Non-pigmented ciliary epithelial cell (primary cell): ENCODE measurements at places on chromosomes 5 and 9.
A peak's percentile ranks its signal among the peaks of the same experiment; 100 is the strongest.

GRCh38 chr5:68339921-68340321 lies 124.4 kb downstream of the PIK3R1 start:
- no peak for DNase-seq

GRCh38 chr5:79811081-79811480 lies 121.4 kb downstream of the CMYA5 start:
- no peak for DNase-seq

GRCh38 chr5:180683220-180683922 lies 34.0 kb upstream of the FLT4 start:
- no peak for DNase-seq

GRCh38 chr5:9523090-9523823 lies 22.6 kb downstream of the SEMA5A start:
- no peak for DNase-seq

DNA sequence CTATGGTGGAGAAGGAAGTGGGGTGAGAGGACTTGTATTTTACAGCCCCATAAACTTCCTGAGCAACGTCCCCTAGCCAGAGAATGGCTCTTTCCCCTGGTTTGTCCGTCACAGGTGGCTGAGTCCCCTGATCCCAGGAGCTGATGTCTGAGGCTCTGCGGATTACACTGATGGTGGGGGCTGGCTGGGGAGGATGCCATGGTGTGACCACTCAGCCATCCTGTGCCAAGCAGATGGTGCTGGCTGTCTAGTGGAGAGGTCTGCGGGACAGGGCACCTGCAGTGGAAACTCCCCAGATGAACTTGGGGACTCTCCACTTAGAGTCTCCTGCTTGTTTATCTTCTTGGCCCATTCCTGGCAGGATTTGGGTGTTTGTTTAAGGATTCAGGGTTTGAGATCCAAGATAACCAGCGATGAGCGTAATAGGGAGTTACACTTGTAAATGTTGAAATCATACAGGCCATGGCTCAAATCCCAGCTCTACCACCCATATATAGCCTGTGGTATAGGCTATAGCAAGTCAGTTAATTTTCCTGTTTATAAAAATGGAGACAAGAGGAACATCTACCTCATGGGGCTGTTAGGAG lies 4.7 kb upstream of the PTGS1 start:
- DNase-seq = no peak

DNA sequence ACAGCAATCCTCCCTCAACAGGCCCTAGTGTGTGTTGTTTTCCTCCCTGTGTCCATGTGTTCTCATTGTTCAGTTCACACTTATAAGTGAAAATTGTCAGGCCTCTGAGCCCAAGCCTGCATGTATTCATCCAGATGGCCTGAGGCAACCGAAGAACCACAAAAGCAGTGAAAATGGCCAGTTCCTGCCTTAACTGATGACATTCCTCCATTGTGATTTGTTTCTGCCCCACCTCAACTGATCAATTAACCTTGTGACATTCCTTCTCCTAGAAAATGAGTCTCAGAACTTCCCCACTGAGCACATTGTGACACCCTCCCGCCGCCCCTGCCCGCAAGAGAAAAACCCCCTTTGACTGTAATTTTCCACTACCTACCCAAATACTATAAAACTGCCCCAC lies 17.4 kb upstream of the TRPC7 start:
- no peak for DNase-seq

- peak; percentile 31 for DNase-seq
Observed at GRCh38 chr5:102910240-102911226, 155.4 kb downstream of the PAM start.

- no peak for DNase-seq
Observed at GRCh38 chr9:20664501-20664900, 19.6 kb upstream of the FOCAD start.

DNA sequence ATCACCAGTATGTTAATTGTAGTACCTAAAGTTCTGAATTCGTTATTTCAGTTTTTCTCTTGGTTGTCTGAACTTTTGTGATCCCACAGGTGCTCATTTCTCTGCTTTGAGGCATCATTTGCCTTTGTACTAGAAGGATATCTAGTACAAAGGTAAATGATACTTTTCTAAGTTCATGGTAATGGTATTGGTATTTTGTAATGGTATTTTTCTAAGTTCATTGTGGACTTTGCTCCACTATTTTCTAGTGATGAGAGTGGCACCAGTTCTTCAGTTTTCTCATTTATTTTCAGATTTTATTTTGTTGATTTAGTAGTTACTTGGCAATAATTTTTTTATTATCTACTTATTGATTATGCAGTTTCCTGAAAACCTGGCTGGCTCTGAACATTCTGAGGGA lies 42.0 kb downstream of the RAB24 start:
- no peak for DNase-seq

GRCh38 chr5:170636801-170637477 lies 133.1 kb downstream of the KCNIP1 start:
- no peak for DNase-seq

DNA sequence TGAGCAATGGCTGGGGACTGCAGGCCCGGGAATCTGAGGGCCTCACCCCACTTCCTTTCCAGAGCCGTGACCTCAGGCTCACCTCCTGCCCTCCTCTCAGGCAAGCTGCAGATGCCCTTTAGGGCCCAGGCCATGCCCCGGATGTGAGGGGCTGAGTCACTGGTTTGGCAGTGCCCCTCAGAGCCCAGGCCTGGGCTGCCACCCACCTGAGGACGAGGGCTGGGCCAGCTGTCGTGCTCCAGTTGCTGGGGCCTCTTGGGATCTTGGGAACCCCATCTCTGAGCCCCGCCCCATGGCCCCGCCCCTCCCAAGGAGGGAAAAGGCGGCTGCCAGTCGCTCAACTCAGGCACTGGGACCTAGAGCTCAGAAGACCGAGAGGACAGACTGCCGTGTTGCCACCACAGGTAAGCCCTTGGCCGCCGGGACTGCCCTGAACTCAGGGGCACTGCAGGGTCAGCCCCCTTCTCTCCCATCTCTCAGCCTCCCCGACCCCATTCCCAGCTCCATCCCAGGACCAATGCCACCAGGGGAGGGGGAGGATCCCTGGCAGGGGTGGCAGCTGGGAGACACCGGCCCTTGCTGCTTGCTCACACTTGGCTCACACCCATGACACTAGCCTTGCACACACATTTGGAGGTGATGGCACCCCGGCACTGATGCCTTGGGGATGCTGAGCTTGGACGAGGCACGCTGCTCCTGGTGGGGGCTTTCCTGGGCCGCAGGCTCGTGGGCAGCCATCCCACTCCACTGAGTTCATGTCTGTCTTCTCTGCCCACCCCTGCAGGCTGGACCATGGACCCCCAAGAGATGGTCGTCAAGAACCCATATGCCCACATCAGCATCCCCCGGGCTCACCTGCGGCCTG lies at the start of gene CYSRT1:
Gene CYSRT1, plus strand, starts transcription at position 345 of the 865 bp plus-strand sequence. Its CDS starts 448 bp downstream, at position 793.
- no peak for DNase-seq

GRCh38 chr5:61471352-61471751 lies 139.3 kb downstream of the ZSWIM6 start:
- no peak for DNase-seq

GRCh38 chr9:16869882-16870595 lies 431 bp downstream of the BNC2 start:
- DNase-seq = no peak

DNA sequence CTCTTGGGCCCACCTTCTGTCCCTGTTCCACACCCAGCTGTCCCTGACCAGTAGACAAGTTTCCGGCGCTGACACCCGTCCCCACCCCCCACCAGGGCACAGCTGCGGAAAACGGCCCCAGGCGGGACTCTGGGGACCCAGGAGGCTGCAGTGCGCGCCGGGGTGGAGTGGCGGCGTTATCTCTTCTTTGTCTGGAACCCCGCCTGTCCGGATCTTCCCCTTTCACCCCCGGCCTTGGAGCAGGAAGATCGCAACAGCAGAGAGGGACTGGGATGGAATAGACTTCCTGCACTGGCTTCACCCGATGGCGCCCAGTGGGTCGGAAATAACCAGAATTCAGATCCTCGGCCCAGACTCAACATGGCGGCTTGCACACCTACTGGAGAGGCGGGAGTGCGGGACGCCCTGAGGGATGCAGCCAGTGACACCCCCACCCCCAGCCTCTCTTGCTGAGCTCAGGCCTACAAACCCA lies 4.7 kb downstream of the PAX5 start:
- no peak for DNase-seq

DNA sequence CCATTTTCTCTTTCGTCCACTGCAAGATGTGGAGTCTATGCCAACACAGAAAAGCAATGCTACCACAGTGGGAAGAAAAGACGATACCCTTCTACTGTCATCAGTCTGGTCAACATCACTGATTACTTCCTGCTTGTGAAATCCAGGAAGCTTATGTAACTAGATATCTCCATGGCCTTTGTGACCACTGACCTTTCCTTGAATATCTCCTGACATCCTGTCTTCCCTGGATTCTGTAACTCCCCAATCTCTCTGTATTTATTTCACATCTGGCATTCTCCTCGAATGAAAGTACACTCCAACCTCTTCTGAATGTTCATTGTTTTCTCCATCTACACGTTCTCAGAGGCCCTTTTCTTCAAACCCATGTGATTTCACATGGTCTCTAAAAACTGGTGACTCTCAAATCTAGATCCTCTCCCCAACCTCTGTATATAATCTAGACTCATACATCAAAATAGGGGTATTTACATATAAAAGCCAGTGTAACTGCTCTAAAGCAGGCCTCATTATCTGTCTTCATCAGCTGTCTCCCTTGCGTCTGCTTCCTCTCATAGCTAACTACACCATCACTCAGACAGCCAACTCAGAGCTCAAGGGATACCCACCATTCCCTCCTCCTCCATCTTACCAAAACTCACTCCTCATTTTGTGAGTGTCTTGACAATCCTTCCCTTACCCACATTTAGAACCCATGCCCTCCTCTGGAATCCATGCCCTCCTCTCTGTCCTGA lies 156.8 kb downstream of the SEMA5A start:
- no peak for DNase-seq

DNA sequence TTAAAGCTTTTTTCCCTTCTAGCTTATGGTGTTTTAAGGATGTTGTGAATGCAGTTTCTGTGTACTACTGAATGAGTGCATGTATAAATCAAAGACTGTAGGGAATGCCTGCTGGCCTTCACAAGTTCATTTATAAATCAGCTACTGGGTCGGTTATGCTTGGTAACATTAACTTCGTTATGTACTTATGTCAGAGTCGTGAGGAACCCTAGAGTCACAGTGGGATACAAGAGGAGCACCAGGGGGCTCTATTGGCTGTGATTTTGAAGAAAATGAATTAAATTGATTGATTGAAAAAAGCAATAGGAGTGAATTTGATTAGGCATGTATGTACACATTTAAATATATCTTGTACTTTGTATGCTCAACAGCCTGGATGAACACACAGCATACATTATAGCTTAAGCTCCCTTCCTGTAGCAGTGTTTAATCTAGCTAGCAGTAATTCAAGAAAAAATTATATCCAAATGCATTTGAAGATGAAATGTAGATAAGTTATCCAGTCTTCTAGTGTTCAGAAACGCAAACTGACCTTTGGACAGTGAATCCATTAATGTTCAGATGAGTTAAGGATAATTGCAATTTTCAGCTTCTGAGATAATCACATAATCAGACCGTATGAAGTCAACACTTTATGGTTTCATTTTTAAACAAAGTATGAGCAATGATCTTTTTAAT lies 204.2 kb downstream of the KDM4C start:
- no peak for DNase-seq

GRCh38 chr9:14212077-14212476 lies 101.9 kb downstream of the NFIB start:
- DNase-seq = no peak

- DNase-seq = no peak
Observed at GRCh38 chr9:78437806-78438205, 140.9 kb downstream of the PSAT1 start.

- DNase-seq = no peak
Observed at GRCh38 chr5:143074414-143074996, 304.3 kb downstream of the ARHGAP26 start.

GRCh38 chr5:112861638-112861985 lies 525 bp downstream of the SRP19 start:
- no peak for DNase-seq

- no peak for DNase-seq
Observed at GRCh38 chr5:38650946-38651345, 94.5 kb upstream of the LIFR start.

DNA sequence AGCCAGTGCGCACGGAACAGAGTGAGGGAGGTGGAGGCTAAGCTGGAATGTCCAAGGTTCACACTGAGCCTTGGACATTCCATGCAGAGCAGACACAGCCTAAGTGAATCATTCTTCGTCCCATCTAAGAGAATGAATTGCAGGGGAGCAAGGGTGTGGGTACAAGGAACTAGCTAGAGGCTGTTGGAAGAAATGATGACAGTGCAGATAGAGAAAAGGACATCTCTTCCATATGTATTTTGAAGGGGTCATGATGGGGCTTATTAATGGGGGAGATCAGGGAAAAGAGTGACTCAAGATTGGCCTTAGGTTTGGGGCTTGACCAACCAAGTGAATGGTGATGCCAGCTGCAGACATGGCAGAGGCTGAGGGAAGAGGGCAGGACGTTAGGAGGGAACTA lies 59.2 kb downstream of the MTX3 start:
- no peak for DNase-seq

GRCh38 chr5:73507062-73507461 lies 8.8 kb downstream of the BTF3 start:
- no peak for DNase-seq

DNA sequence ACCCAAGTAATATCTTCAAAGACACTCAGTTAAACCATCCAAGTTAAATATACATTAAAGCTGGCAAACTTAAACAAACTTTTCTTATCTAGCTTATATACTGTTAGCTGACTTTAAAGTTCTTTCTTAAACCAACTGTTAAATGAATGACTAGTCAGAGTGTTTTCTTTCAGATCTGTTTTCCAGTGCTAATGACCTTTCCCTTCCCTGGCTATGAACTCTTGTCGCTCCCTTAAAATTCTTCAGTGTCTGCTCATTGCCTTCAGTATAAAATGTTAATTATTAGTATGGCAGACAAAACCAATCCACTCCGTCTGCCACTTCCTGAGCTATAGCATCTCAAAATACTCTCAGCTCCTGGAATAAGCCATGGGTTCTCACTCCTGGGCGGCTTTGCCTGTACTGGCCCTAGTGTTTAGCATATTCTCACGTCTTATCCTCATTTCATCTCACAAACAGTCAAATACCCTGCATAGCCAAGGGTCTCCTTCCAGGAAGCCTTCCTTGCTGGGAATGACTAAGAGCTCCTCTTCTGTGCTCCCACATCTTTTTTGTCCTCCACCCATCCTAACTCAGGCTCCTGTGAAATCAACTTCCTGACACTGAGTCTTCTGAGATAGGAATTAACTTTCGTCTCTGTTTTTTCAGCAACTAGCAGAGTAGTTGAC lies 87.7 kb downstream of the VCAN start:
- DNase-seq = no peak

- no peak for DNase-seq
Observed at GRCh38 chr5:138635708-138636107, 60.5 kb upstream of the HSPA9 start.

DNA sequence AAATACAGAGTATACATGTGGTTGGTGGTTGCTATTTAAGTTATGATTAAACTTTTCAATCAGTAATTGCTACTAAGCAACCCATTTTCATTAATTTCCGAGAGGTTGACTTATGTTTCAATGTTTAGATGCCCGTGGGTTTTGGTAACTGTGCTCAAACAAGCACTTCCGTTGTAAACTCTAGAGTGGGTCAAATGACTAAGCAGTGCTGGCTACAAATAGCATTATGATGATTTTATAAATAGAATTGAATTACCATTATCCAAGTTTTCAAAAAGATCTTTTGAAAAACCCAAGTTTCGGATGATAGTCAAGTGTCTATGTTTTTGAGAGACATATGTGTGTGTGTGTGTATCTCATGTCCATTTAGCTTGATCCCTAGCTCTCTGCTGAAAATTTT lies 2369.4 kb upstream of the ACO1 start:
- no peak for DNase-seq

GRCh38 chr5:72599519-72600370 lies 92.5 kb upstream of the ZNF366 start:
- no peak for DNase-seq

- DNase-seq = no peak
Observed at GRCh38 chr5:33287242-33287641, 153.5 kb upstream of the TARS1 start.
